ENCODE measurements at places on chromosomes 13 and 19. TPM values are rescaled to one million over a fixed set of nuclear protein-coding genes. Genes with fewer than 3 reads are reported as not detected.

GRCh38 chr13:44237881-44238421 is 135.7 kb upstream of the SERP2 start:
- peak; percentile 60 for DNase-seq
- no peaks in the 10 kb centered on the region for H3K27me3 ChIP-seq
- H3K36me3 ChIP-seq = no peaks in the 10 kb centered on the region
- H3K4me3 ChIP-seq = no peak overlapping the region

DNA sequence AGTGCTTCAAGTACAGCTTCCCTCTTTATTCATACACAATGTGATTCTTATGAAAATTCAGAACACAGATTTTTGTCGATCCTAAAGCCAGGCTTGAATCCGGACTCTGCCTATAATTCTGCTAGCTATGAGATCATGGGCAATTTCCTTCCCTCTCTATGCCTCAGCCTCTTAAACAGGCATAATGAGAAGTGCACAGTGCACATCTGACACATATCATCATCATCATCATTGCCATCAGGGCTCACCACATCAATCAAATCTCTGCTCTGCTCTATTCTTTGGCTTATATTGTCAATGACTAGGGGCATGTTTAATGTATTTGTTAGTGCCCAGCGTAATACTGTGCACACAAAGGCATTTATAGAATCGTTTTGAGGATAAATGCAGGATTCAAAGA is 269.1 kb downstream of the ABCC4 start:
- no peak overlapping the region for H3K4me3 ChIP-seq
- no peaks in the 10 kb centered on the region for H3K27me3 ChIP-seq
- no peak for DNase-seq
- H3K36me3 ChIP-seq = no peaks in the 10 kb centered on the region
- no peak overlapping the region for H3K27ac ChIP-seq

Gene IGFL3
- total RNA-seq = not detected

GRCh38 chr19:46862974-46863632 is 2.3 kb downstream of the ARHGAP35 start:
- peak overlapping the region; percentile 25 for H3K27ac ChIP-seq
- H3K36me3 ChIP-seq = no peaks in the 10 kb centered on the region
- DNase-seq = no peak
- H3K4me3 ChIP-seq = peak overlapping the region; percentile 55
- no peaks in the 10 kb centered on the region for H3K27me3 ChIP-seq

- no peak overlapping the region for H3K4me3 ChIP-seq
- no peaks in the 10 kb centered on the region for H3K27me3 ChIP-seq
- no peaks in the 10 kb centered on the region for H3K36me3 ChIP-seq
Observed at GRCh38 chr19:11453468-11454341, 18.3 kb downstream of the PRKCSH start.

- H3K27me3 ChIP-seq = no peaks in the 10 kb centered on the region
- H3K4me3 ChIP-seq = no peak overlapping the region
- H3K4me1 ChIP-seq = no peaks in the 10 kb centered on the region
- DNase-seq = no peak
- H3K27ac ChIP-seq = no peak overlapping the region
Observed at GRCh38 chr13:88586263-88586662, 915.1 kb downstream of the SLITRK5 start.

- no peaks in the 10 kb centered on the region for H3K4me1 ChIP-seq
- no peak overlapping the region for H3K4me3 ChIP-seq
- no peaks in the 10 kb centered on the region for H3K27me3 ChIP-seq
- no peaks in the 10 kb centered on the region for H3K36me3 ChIP-seq
- DNase-seq = peak; percentile 50
- no peak overlapping the region for H3K27ac ChIP-seq
Observed at GRCh38 chr13:84896128-84896527, 903.1 kb downstream of the SLITRK6 start.

DNA sequence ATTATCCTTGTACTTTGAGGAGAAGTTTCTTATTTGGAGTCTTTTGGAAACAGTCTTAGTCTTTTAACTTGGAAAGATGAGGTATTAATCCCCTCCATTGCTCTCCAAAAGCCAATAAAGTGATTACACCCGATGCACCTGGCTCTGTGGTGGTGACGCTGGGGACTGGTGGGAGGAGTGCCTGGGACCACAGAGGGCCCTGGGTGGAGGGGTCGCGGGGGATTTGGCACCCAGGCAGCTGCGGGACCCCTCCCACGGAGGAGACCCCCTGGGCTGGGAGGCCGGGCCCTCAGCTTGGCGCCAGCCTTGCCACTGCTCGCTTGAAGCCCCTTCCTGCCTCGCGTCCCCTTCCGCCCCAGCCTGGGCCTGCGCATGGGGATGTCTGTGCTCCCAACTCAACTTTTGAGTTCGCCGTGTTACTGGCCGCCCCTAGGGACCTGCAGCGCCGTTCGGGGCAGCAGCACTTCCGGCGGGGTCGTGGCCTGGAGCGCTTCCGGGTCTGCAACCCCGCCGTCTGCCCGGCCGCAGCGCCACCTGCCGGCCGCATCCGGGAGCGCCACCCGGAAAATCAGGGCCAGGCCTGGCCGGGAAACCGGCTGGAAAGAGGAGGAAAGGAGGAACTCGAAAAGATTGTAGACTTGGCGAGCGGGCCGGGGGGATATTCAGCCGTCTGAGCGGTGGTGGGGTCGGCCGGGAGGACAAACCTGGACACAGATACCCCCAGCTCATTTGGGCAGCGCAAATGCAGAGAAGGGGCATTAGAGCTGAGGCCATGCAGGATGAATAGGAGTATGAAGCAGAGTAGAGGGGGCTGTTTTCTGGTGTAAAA is 8.4 kb downstream of the PEAK3 start:
- peaks cover 14% of the 10 kb centered on the region for H3K36me3 ChIP-seq
- peak; percentile 87 for DNase-seq
- peak overlapping the region; percentile 47 for H3K27ac ChIP-seq
- peaks cover 20% of the 10 kb centered on the region for H3K4me1 ChIP-seq

GRCh38 chr13:98487016-98487415 is 89.9 kb downstream of the STK24 start:
- no peak overlapping the region for H3K27ac ChIP-seq
- no peak overlapping the region for H3K4me3 ChIP-seq
- H3K36me3 ChIP-seq = no peaks in the 10 kb centered on the region
- no peaks in the 10 kb centered on the region for H3K27me3 ChIP-seq

GRCh38 chr13:113506025-113506685 is 15.6 kb upstream of the DCUN1D2 start:
- H3K4me3 ChIP-seq = no peak overlapping the region
- H3K27me3 ChIP-seq = no peaks in the 10 kb centered on the region
- H3K4me1 ChIP-seq = no peaks in the 10 kb centered on the region
- peaks cover 5% of the 10 kb centered on the region for H3K36me3 ChIP-seq
- DNase-seq = no peak
- H3K27ac ChIP-seq = no peak overlapping the region

DNA sequence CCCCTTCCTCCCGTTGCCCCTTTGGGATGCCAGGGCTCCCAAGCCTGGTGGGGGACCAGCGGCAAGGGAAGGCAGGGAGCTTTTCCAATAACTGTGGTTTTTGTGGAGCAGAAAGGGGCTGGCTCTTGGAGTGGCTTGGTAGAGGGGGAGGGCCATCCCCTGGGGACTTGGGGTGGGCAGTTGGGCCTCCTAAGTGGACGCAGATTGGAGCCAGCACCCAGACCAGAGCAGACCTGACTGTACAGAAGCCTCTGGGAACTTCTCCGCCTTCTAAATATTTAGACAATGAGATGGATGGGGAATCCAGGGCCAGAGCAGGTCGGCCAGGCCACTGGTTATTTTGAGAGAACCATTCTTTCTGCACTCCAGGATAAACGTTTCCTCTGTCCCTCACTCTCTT is 4.2 kb downstream of the PTGIR start:
- H3K4me1 ChIP-seq = peaks cover 9% of the 10 kb centered on the region
- DNase-seq = no peak
- H3K27ac ChIP-seq = peak overlapping the region; percentile 47
- no peaks in the 10 kb centered on the region for H3K36me3 ChIP-seq

DNA sequence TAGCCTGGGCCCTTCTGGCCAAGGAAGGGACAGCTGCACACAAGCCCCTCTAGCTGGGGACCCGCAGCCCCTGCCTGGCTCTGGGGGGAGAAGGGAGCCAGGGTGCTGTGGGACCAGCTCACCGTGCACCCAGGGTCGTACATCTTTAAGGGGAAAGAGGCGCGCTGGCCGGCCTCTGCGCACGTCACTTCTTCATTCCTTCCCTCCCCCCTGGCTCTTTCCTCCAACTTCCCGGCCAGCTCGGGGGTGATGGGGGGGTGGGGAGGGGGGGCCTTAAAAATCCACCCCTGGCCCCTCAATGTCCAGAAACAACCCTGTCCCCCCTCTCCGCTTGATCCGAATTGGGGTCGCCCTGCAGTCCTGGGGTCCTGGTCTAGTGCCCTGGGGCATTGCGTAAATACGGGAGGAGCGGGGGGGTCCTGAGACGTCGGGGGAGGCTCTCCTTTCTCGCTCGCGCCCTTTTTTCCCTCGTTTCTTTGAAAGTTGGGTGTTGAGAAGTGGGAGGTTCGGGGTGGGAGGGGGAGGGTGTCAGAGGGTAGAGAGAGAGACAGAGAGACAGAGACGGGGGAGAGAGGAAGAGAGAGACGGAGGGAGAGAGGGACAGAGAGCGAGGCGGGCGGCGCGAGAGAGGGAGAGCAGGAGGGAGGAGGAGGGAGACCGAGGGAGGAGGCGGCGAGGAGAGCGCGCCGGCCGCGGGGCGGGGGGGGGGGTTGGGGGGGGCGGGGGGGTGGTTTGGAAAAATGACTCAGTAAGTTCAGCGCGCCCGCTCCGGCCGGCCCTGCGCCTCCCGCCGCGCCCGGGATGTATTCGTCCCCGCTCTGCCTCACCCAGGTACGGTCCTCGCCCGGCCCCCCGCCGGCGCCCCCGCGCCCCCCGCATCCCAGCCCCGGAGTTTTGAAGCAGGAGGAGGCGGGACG is at the start of gene NFIC:
Gene NFIC, plus strand, starts transcription at position 748 of the 917 bp plus-strand sequence. Its CDS starts 54 bp downstream, at position 802.
- H3K27ac ChIP-seq = peak within 1 kb of the TSS; percentile 94
- H3K36me3 ChIP-seq = no peaks in the 10 kb centered on the region
- H3K27me3 ChIP-seq = peaks cover 3% of the 10 kb centered on the region
- H3K4me3 ChIP-seq = peak within 1 kb of the TSS; percentile 72
- peak; percentile 74 for DNase-seq
